Activated CD4-positive, alpha-beta T cell treated with anti-CD3 and anti-CD28 coated beads, Interleukin-2, amount 10 ng/mL, durations not matched to agents 7 days and 5 days (primary cell): ENCODE measurements at places on chromosomes 4 and X. TPM values are rescaled to one million over a fixed set of nuclear protein-coding genes. Genes with fewer than 3 reads are reported as not detected.

- no peak for DNase-seq
- no peaks in the 10 kb centered on the region for H3K36me3 ChIP-seq
- H3K27ac ChIP-seq: no peak overlapping the region
- no peaks in the 10 kb centered on the region for H3K4me1 ChIP-seq
- H3K4me3 ChIP-seq: no peak overlapping the region
Measured at GRCh38 chrX:77014377-77015372, 432.5 kb upstream of the FGF16 start.

- no peaks in the 10 kb centered on the region for H3K36me3 ChIP-seq
- no peak for DNase-seq
- H3K4me3 ChIP-seq: no peak overlapping the region
- H3K27me3 ChIP-seq: no peaks in the 10 kb centered on the region
Measured at GRCh38 chrX:148555101-148555500, 54.7 kb downstream of the AFF2 start.

DNA sequence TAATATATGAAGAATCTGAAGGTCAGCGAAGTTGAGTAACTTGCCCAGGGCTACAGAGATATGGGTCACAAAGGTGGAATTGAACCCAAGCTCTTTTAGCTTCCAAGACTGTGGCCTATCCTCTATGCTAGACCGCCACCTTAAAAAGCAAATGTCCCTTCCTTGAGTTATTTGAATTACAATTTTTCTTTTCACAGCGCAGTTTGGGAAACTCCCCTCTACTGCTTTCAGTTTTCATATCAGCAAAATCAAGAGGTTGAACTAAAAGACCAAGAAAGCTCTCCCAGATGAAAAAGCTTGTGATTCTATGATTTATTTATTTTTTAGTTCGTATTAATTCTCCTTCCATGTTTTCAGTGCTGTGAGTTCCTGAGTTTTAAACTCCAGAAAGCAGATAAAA, 174.5 kb upstream of the C1QTNF7 start:
- no peak for DNase-seq
- H3K27me3 ChIP-seq: peaks cover 2% of the 10 kb centered on the region
- H3K4me3 ChIP-seq: no peak overlapping the region
- H3K36me3 ChIP-seq: no peaks in the 10 kb centered on the region
- H3K27ac ChIP-seq: no peak overlapping the region

The DCAF8L2 gene
- not detected for total RNA-seq

GRCh38 chr4:18533262-18533775, 511.8 kb upstream of the LCORL start:
- no peaks in the 10 kb centered on the region for H3K36me3 ChIP-seq
- no peaks in the 10 kb centered on the region for H3K4me1 ChIP-seq
- no peak for DNase-seq
- H3K4me3 ChIP-seq: no peak overlapping the region
- H3K27ac ChIP-seq: no peak overlapping the region
- no peaks in the 10 kb centered on the region for H3K27me3 ChIP-seq

- H3K27me3 ChIP-seq: peaks cover 15% of the 10 kb centered on the region
- H3K4me1 ChIP-seq: peaks cover 75% of the 10 kb centered on the region
- DNase-seq: peak; percentile 86
- peak overlapping the region; percentile 97 for H3K27ac ChIP-seq
Measured at GRCh38 chr4:2412534-2412884, 5.9 kb downstream of the ZFYVE28 start.

The TMPRSS11F gene
- total RNA-seq: not detected

DNA sequence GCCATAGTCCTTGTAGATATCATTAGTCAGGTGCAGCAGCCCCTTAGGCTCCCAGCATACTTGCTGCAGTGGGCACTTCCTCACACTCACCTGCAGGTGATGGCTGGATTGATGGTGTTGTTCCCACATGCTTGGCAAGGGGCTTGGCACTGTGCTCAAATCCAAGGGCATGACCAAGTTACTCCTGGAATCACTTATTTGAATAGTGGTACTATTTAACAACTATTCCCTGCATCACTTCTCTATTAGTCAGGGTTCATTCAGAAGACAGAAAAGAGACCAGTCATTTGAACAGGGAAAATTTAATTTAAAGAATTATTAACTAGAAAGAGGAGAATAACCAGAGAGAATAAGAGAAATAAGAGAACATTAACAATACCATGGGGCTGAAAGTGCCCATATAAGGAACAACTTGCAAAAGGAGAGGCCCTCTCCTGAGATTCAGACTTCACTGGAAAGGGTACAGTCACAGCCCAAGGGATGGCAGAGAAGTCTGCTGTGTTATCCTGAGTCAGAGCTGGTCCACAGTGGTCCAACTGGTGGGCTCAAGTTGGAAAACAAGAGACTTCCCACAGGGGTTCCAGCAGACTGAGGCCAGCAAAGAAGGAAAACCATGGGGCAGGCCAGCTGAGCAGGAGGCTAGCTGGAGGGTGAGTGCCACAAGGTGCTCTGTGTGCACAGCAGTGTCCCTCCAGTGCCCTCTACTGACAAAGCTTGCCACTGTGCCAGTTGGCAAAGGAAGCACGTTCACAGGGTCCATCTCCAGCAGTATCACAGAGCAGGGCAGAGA, 9.8 kb downstream of the SPP1 start:
- no peak overlapping the region for H3K27ac ChIP-seq
- peak; percentile 59 for DNase-seq
- H3K4me1 ChIP-seq: peaks cover 3% of the 10 kb centered on the region
- H3K36me3 ChIP-seq: no peaks in the 10 kb centered on the region
- peaks cover 25% of the 10 kb centered on the region for H3K27me3 ChIP-seq

The CMC4 gene
- 4.7 TPM for total RNA-seq

GRCh38 chrX:43666311-43666912, 10.3 kb downstream of the MAOA start:
- H3K4me3 ChIP-seq: no peak overlapping the region
- no peaks in the 10 kb centered on the region for H3K4me1 ChIP-seq
- no peak overlapping the region for H3K27ac ChIP-seq
- H3K36me3 ChIP-seq: no peaks in the 10 kb centered on the region

The FANCB gene
- 14.7 TPM for total RNA-seq

The ADGRG4 gene
- total RNA-seq: not detected

The SPANXN3 gene
- not detected for total RNA-seq

The STATH gene
- not detected for total RNA-seq

DNA sequence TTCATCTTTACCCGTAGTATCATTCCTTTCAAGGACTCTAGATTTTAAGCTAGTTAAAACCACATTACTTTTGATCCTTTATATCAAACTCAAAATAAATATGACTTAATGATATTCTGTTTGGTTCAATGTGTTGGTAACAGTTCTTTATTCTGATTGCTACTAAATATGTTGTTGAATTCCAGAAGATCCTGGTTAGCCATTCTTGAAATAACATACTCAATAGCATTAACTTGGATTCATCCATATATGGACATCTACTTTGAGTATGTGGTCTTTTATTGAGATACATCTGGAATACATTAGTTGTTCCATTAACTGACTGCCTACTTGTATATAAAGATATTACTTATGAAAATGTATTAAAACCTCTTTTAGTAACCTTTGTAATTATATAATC, 27.5 kb upstream of the PCDH18 start:
- H3K27ac ChIP-seq: no peak overlapping the region
- H3K27me3 ChIP-seq: no peaks in the 10 kb centered on the region
- DNase-seq: no peak
- no peaks in the 10 kb centered on the region for H3K4me1 ChIP-seq
- no peaks in the 10 kb centered on the region for H3K36me3 ChIP-seq
- H3K4me3 ChIP-seq: no peak overlapping the region

The CXCL1 gene
- not detected for total RNA-seq

- peak overlapping the region; percentile 88 for H3K27ac ChIP-seq
- peak; percentile 12 for DNase-seq
- peak overlapping the region; percentile 71 for H3K4me3 ChIP-seq
- H3K27me3 ChIP-seq: peaks cover 3% of the 10 kb centered on the region
- no peaks in the 10 kb centered on the region for H3K36me3 ChIP-seq
- H3K4me1 ChIP-seq: peaks cover 27% of the 10 kb centered on the region
Measured at GRCh38 chrX:149830192-149830873, 48.6 kb downstream of the MAGEA9 start.

The POU3F4 gene
- not detected for total RNA-seq

DNA sequence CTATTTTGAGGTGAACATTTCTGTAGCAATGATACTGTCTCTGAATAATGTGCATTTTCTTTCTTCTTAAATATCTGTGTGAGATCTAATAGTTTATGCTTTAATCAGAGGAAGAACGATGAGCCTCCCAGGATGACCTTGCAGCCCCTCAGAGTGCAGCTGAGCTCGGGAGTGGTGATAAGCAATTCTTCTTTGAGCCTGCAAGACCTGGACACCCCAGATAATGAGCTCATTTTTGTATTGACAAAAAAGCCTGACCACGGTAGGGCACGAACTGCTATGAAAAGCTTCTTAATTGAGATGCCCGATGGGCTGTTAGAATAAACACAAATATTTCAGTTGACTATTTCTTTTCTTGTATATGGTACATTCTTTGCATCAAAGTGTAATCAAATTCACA, 105.0 kb upstream of the ANXA3 start:
- H3K36me3 ChIP-seq: no peaks in the 10 kb centered on the region
- peaks cover 2% of the 10 kb centered on the region for H3K27me3 ChIP-seq
- H3K27ac ChIP-seq: no peak overlapping the region
- H3K4me1 ChIP-seq: no peaks in the 10 kb centered on the region
- no peak for DNase-seq
- no peak overlapping the region for H3K4me3 ChIP-seq

GRCh38 chr4:92381616-92382015, 77.8 kb downstream of the GRID2 start:
- no peaks in the 10 kb centered on the region for H3K27me3 ChIP-seq
- no peak for DNase-seq
- no peaks in the 10 kb centered on the region for H3K36me3 ChIP-seq

GRCh38 chr4:100008048-100008447, 58.0 kb upstream of the H2AZ1 start:
- no peak for DNase-seq
- no peaks in the 10 kb centered on the region for H3K4me1 ChIP-seq
- no peak overlapping the region for H3K4me3 ChIP-seq
- H3K27me3 ChIP-seq: no peaks in the 10 kb centered on the region
- no peak overlapping the region for H3K27ac ChIP-seq

- H3K36me3 ChIP-seq: peaks cover 69% of the 10 kb centered on the region
- no peak overlapping the region for H3K27ac ChIP-seq
- no peaks in the 10 kb centered on the region for H3K27me3 ChIP-seq
- H3K4me1 ChIP-seq: peaks cover 13% of the 10 kb centered on the region
- DNase-seq: no peak
Measured at GRCh38 chr4:67678612-67679011, 22.3 kb downstream of the UBA6 start.

The F11 gene
- not detected for total RNA-seq

DNA sequence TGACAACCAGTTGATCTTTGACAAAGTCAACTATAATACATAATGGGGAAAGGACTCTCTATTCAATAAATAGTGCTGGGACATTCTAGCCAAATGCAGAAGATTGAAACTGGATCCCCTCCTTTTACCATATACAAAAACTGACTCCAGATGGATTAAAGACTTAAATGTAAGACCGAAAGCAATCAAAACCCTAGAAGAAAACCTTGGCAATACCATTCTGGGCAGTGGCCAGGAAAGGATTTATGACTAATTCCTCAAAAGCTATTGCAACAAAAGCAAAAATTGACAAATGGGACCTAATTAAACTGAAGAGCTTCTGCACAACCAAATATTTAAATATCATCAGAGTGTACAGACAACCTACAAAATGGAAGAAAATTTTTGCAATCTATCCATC, 185.1 kb downstream of the NPNT start:
- DNase-seq: no peak
- H3K27ac ChIP-seq: no peak overlapping the region
- peaks cover 41% of the 10 kb centered on the region for H3K36me3 ChIP-seq
- H3K4me1 ChIP-seq: no peaks in the 10 kb centered on the region
- no peak overlapping the region for H3K4me3 ChIP-seq

DNA sequence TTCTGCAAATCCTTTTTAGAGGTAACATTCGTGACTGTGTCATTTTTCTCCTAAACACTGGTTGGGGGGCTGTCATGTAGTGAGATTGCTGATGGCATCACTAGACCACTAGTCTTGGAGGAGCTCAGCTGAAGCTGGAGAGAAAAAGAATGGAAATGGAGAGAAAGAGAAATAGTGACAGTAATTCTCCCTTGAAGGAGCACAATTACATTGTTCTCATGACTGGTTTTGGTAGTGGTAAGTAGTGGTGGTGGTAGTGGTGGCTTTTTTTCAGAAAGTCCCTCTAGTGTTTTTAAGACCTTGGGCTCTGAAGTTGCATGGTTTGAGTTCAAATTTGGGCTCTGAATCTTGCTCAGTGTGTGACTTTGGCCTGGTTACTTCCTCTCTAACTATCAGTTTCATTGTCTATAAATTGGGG, 99.8 kb downstream of the LARP7 start:
- H3K27ac ChIP-seq: no peak overlapping the region
- no peaks in the 10 kb centered on the region for H3K27me3 ChIP-seq
- H3K4me3 ChIP-seq: no peak overlapping the region

The FAT1 gene
- 0.27 TPM for total RNA-seq

The SPANXN4 gene
- not detected for total RNA-seq

DNA sequence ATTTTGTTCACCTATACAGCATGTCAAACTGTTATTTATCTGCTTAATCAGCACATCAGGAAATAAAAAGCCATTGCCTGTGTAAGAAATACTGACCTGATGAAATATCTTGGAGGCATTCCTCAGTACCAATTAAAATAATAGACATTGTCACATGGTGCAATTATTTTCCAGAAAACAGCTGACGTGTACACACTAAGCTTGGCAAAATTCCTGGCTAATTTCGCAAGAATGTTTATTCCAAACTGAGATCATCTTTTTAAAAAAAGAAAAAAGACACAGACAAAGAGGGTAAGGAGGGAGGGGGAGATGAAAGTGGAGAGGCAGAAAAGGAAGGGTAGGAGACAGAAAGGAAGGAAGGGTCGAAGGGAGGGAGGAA, 61.9 kb upstream of the NFKB1 start:
- DNase-seq: no peak
- H3K27me3 ChIP-seq: peaks cover 12% of the 10 kb centered on the region
- H3K4me3 ChIP-seq: no peak overlapping the region
- H3K27ac ChIP-seq: no peak overlapping the region

DNA sequence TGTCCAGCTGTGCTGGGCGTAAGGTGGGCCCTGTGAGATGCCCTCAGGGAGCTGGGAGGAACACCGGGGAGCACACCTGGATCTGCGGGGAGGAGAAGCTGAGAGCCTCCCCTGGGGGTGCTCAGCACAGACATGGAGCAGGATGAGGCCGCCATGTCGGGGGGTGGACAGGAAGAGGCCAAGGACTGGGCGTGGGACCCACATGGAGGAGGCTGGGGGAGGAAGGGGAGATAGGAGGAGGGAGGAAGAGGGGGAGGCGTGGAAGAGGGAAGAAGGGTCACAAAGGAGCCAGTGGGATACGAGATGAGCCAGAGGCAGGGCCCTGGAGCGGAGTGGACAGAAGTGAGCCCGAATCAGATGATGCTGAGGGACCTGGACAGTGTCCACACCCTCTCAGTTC, 66.3 kb downstream of the ZFYVE28 start:
- peaks cover 8% of the 10 kb centered on the region for H3K4me1 ChIP-seq
- H3K27ac ChIP-seq: no peak overlapping the region
- no peak overlapping the region for H3K4me3 ChIP-seq
- no peaks in the 10 kb centered on the region for H3K27me3 ChIP-seq
- no peaks in the 10 kb centered on the region for H3K36me3 ChIP-seq
